ENCODE measurements at places on chromosomes 4 and X. TPM values are rescaled to one million over a fixed set of nuclear protein-coding genes. Genes with fewer than 3 reads are reported as not detected.

BEX5 gene
- total RNA-seq, result not detected

BBS12 gene
- total RNA-seq, result 6.1 TPM

CXCL6 gene
- total RNA-seq, result 3.5 TPM

MYOZ2 gene
- total RNA-seq, result 0.15 TPM

XKRX gene
- total RNA-seq, result 0.15 TPM

IGSF1 gene
- not detected for total RNA-seq

ELF4 gene
- 9.7 TPM for total RNA-seq

NKAP gene
- total RNA-seq, result 4.8 TPM

SRPX gene
- total RNA-seq, result 291 TPM

GPRASP2 gene
- 27.3 TPM for total RNA-seq

ASB9 gene
- total RNA-seq, result 2.5 TPM

TLR6 gene
- 1.3 TPM for total RNA-seq
